ENCODE measurements at places on chromosomes 12 and 14.
A peak's percentile ranks its signal among the peaks of the same experiment; 100 is the strongest.

DNA sequence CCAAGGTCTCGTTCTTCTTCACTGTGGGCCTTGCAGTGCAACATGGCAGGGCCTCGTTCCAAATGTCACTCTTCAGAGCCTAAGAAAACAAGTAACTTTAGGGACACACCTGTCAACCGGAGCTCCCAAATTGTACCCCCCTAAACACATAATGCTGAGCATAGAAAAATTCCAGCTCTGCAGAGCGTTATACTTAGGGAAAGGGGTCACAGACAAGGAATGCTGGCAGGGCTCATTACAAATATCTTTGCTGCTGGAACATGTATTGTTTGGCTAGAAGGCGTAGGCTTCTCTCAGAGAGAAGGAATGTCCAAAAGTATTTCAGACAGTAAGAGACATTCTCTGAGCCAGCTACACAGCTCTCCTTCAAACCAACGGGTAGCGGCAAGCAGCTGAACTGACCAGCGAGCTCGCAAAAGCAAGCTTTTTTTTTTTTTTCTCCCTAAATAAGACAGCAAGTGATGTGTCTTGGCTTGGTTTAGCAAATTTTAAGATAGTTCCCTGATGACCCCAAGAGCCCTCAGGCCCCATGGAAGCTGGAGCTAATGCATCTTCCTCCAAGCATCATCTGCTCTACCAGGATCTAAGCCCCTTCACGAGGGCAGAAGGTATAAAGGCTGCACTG, 24.5 kb downstream of the SSH1 start:
- peak; percentile 74 for DNase-seq

DNA sequence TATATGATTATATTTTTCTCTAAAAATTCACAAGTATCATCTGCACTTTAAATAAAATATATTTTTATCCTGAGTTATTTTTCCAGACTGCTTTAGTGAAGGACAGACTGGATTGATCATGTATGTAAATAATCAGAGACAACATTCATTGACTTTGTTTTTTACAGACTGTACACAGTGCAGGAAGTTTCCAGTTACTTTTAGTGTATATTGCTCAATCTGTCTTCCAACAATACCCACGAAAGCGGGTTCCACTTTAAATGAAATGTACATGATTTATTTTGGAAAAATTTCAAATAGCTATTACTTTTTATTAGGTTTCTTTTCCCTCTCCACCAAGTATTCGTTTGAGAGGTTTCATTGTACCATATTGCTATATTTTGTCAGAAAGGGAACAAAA, 497.0 kb downstream of the FSCB start:
- no peak for DNase-seq

DNA sequence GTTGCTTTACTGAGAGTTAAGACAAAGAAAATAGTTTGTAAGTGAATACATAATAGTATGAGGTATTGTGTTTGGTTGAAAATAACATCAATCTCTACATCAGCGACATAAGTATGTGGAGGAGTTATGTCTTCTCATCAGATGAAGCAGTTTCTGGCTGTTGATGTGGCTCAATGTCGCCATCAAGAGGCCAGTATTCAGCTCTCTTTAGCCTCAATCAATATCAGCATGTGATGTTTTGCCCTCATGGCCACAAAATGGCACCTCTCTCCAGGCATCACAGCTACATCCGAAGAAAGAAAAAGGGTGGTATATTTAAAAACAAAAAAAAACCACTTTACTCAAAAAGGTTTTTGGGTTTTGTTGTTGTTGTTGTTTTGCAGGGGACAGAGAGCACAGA, 302.3 kb upstream of the TMEM132C start:
- DNase-seq, result no peak

DNA sequence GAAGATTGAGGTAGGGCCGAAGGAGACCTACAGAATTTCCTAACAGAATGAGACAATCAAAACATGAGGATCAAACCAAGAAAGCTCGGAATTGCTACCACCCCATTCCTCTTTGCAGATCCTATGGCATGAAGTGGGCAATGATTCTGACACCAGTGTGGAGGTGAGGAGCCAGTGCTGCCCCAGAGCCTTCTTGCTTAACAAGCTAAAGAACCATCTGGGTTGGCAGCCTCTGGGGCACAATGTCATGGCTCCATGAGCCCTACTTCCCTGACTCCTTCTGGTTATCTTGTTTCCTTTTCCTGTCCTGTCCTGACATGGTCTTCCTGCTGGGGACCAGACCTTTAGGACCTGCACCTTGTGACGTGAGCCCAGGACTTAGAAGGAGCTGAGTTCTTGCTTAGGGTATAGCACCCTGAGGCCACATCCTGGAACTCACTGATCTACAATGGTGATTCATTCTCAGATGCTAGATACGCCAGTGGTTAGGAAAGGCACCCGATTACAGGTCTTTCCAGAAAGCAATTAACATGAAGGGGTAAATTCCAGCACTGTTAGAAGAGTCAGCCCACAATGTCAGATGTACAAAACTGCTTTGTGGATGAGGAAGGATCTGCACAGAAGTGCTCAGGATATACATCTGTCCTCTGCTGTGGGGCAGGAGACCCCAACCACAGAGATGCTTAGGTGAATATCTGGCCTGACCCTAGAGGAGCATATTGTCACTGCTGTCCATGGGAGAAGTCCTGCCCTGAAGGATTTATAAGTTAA, 324.2 kb downstream of the ZFP36L1 start:
- no peak for DNase-seq

- no peak for DNase-seq
Observed at GRCh38 chr12:132593938-132594358, 16.4 kb downstream of the LRCOL1 start.

GRCh38 chr14:92658160-92658559, 90.3 kb downstream of the LGMN start:
- no peak for DNase-seq

DNA sequence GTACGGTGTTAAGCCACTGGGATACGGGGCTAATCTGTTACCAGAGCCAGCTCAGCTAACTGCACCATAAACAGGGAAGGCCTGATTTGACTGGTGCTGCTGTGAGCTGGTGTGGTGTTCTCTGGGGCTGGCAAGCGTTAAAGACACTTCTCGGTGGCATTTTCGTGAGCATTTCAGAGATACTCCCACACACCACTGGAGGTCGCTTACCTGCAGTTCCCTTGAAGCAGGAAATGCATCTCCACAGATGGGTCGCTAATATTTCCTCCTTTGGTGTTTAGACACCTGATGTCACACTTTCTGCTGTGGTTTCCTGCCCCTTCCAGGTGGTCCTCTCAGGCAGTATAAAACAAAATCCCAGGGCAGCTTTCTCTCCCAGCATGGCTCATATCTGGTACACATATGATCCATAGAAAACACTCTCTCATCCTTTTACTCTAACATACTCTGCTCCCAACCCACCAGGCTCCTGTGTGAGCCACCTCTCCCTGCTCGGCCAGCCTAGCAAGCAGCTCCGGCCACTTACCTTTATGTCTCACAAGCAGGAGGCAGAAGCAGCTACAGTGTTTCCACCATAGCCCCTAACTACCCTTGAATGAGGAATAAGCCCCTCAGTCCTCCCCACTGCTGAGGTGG, 129.9 kb upstream of the GRIN2B start:
- DNase-seq, result no peak

- DNase-seq, result no peak
Observed at GRCh38 chr14:104692939-104693315, 3.5 kb downstream of the INF2 start.

DNA sequence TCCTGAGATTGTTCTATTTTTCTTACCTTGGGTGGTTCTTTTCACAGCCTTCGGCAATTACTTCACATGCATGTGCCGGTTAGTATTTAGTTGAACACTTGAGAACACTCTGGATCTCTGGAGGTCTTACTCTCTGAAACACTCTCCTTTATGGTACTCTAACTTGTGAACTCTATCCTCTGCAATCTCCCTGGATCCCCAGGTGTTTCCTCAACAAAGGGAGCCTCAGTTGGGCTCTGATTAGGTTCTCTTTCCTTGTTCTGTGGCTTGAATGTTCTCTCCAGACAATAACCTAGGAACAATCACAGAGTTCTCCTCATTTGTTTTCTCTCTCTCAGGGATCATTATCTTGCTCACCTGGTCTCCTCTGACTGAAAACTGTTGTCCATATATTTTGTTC, 40.5 kb upstream of the ABCD2 start:
- DNase-seq, result no peak

- no peak for DNase-seq
Observed at GRCh38 chr14:58794993-58795762, 157.4 kb downstream of the DACT1 start.
